K562 (cell line): ENCODE measurements at places on chromosomes 4 and X. TPM values are rescaled to one million over a fixed set of nuclear protein-coding genes. Genes with fewer than 3 reads are reported as not detected.

Gene RHOXF1
- not detected in 2 replicates for total RNA-seq

Gene STAP1
- total RNA-seq: 1.2 and 1.3 TPM in 2 replicates

Gene TSR2
- total RNA-seq: 27.4 and 32.2 TPM in 2 replicates

Gene HEPH
- 51.8 and 55.8 TPM in 2 replicates for total RNA-seq

Gene RAB41
- total RNA-seq: not detected in 2 replicates

Gene KIT
- total RNA-seq: 1.00 and 1.1 TPM in 2 replicates

Gene NEK1
- total RNA-seq: 15.7 and 18.2 TPM in 2 replicates

Gene UGT2B10
- 0.16 and 0.18 TPM in 2 replicates for total RNA-seq

Gene HSD17B13
- 0.18 and 0.20 TPM in 2 replicates for total RNA-seq

- DNase-seq: peak; percentile 46
- no peaks in the 10 kb centered on the region for H3K27me3 ChIP-seq
- H3K36me3 ChIP-seq: no peaks in the 10 kb centered on the region
- H3K4me1 ChIP-seq: peaks cover 12% of the 10 kb centered on the region
- H3K27ac ChIP-seq: no peak overlapping the region
These were observed 4.6 kb upstream of the SOWAHD start for GRCh38 chrX:119753639-119754257.

- no peak overlapping the region for H3K27ac ChIP-seq
- no peak overlapping the region for H3K4me3 ChIP-seq
- no peaks in the 10 kb centered on the region for H3K36me3 ChIP-seq
- no peaks in the 10 kb centered on the region for H3K4me1 ChIP-seq
These were observed 778.1 kb upstream of the GRID2 start for GRCh38 chr4:91525621-91526020.

GRCh38 chr4:96504386-96504785 is 664.5 kb downstream of the PDHA2 start:
- H3K4me1 ChIP-seq: no peaks in the 10 kb centered on the region
- no peaks in the 10 kb centered on the region for H3K36me3 ChIP-seq
- no peak for DNase-seq
- no peak overlapping the region for H3K4me3 ChIP-seq
- no peak overlapping the region for H3K27ac ChIP-seq

DNA sequence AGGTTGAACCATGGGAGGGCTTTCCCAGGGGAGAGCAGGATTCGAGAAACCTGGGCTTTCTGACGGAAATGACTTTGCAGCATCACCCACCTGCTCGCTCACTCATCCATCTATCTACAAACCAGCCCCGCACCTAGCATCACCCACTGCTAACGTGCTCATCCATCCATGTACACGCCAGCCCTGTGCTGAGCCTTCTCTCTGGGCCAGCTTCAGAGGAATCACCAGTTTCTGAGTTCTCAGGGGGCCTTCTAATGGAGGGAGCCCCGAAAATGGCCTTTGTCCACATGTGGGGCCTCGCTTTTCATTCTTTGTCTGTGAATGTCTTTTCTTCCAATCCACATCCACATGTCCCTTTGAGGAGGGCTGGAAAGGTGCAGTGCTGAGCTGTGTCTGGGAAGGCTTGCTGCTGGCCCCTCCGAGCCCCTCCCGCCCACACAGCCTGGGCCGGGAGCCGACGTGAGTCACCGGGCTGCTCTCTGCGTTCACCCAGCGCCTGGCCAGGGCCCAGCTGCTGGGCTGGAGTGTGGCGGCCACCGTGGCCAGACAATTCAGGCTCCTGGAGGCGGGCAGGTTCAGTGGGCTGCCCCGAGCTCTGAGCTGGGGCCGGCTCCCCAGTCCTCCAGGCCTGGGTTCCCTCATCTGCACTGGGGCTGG is 14.7 kb downstream of the SORCS2 start:
- H3K27me3 ChIP-seq: peaks cover 73% of the 10 kb centered on the region
- H3K4me1 ChIP-seq: peaks cover 4% of the 10 kb centered on the region; the same call in 1 of the 2 replicates
- no peak overlapping the region for H3K4me3 ChIP-seq

- H3K27me3 ChIP-seq: no peaks in the 10 kb centered on the region
- H3K27ac ChIP-seq: no peak overlapping the region
- no peaks in the 10 kb centered on the region for H3K4me1 ChIP-seq
- no peak overlapping the region for H3K4me3 ChIP-seq
These were observed 999.5 kb upstream of the GRID2 start for GRCh38 chr4:91304292-91304691.

- H3K4me3 ChIP-seq: no peak overlapping the region
- no peaks in the 10 kb centered on the region for H3K27me3 ChIP-seq
- no peaks in the 10 kb centered on the region for H3K36me3 ChIP-seq
- H3K27ac ChIP-seq: no peak overlapping the region
- H3K4me1 ChIP-seq: no peaks in the 10 kb centered on the region
These were observed 22.8 kb upstream of the C1QTNF7 start for GRCh38 chr4:15405018-15405417.

- H3K4me1 ChIP-seq: no peaks in the 10 kb centered on the region
- no peak for DNase-seq
- no peak overlapping the region for H3K4me3 ChIP-seq
- no peak overlapping the region for H3K27ac ChIP-seq
- no peaks in the 10 kb centered on the region for H3K27me3 ChIP-seq
These were observed 174.9 kb upstream of the SMARCAD1 start for GRCh38 chr4:94032754-94033153.

GRCh38 chr4:46993075-46994006 is at the start of gene GABRA4:
Gene GABRA4 (minus strand): TSS chr4:46993581. CDS start chr4:46993424, 157 bp downstream.
- H3K36me3 ChIP-seq: no peaks in the 10 kb centered on the region
- H3K4me1 ChIP-seq: no peaks in the 10 kb centered on the region
- DNase-seq: no peak
- no peak within 1 kb of the TSS for H3K4me3 ChIP-seq

GRCh38 chrX:129771266-129771995 is 8.3 kb upstream of the SASH3 start:
- no peaks in the 10 kb centered on the region for H3K27me3 ChIP-seq
- no peak overlapping the region for H3K27ac ChIP-seq
- no peaks in the 10 kb centered on the region; the same call in 1 of the 2 replicates for H3K4me1 ChIP-seq

DNA sequence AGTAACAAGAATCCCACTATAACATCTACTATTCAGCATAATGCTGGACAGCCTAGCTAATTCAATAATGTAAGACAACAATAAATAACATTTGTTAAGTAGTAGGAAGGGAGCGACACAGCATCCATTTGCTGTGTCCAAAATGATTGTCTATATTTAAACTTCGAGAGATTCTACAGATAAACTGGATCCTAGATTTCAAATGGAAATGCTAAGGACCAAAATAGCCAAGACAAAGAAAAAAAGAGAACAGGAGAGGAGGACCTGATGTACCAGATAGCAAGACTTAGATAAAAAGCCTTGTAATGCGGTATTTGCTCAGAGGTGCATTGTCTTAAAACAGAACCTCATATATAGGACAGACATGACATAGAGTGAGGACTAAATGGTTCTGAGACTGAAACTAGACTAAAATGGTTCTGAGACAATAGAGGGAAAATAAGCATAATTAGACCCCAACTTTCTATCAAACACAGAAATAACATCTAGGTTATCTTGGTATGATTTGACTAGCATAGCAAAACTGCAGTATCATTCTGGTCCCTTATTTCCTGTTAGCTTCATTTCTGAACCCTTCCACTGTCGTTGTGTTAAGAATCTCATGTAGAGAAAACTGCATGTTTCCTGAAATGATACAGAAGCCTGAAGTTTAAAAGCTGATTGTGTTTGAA is 3.8 kb downstream of the HPGDS start:
- H3K4me3 ChIP-seq: no peak overlapping the region
- peaks cover 2% of the 10 kb centered on the region; the same call in 1 of the 3 replicates for H3K4me1 ChIP-seq
- H3K36me3 ChIP-seq: no peaks in the 10 kb centered on the region
- DNase-seq: no peak
- no peaks in the 10 kb centered on the region for H3K27me3 ChIP-seq

DNA sequence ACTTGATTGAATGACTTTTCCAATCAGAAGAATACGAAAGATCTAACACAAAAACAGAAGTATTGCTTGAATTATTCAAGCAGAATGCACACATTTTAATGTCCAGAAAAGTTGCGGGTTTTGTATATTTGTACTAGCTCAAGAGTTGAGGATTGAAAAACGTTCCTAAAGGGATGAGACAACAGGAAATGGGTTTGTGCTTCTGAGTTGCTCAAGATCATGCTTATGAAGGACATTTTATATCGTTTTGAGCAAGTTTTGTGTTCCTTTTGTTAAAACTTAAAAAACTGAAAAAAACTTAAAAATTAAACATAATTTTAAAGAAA is 353 bp upstream of the SMIM10 start:
- no peak overlapping the region for H3K4me3 ChIP-seq
- no peaks in the 10 kb centered on the region; the same call in 2 of the 3 replicates for H3K36me3 ChIP-seq
- no peaks in the 10 kb centered on the region for H3K27me3 ChIP-seq
